ENCODE measurements at places on chromosomes 2 and 18.

GRCh38 chr2:66464930-66465637 lies 30.2 kb downstream of the MEIS1 start:
- no peak for DNase-seq

DNA sequence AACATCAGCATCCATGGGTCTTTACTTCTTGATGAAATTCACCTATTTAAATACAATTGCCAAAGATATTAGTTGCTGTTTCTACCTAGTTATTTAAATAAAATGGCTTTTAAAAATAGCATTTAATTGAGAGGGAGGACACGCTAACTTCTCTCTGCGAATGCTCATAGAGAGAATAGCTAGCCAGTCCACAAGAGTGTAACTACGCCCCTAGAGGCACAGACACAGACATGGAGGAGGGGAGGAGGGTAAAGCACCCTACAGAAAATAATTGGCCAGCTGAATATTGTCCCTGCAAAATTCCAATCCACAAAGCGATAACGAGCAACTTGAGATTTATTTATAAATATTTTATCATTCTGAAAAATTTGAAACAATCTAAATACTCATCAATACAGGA lies 97.0 kb upstream of the PAPOLG start:
- no peak for DNase-seq

- DNase-seq = no peak
Measured at GRCh38 chr2:237280939-237281338, 133.0 kb downstream of the COL6A3 start.

GRCh38 chr2:196372811-196373664 lies 201.7 kb upstream of the STK17B start:
- no peak for DNase-seq

GRCh38 chr2:207503234-207503633 lies 26.5 kb upstream of the CREB1 start:
- no peak for DNase-seq

- DNase-seq = no peak
Measured at GRCh38 chr18:2312440-2312839, 258.9 kb downstream of the METTL4 start.

DNA sequence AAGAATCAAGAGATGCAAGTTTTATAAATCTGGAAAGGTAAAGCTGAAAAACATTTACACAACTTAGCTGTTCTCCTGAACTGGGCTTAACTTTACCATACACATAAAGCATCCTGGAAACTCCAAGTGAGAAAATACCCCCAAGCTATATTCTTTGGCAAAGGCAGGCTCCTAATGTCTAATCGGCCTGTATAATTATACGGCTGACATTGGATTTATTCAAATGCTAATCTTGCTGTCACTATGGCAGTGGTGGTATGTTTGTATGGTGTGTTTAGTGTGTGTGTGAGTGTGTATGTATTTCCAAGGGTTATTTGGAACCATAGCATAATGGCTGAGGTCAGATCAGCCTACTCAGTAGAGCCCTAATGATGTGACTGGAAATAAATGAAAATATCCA lies 1031.8 kb upstream of the ZEB2 start:
- DNase-seq = no peak
